Left ventricle myocardium superior (tissue), 1 donor: ENCODE measurements at places on chromosomes 2 and 18.

DNA sequence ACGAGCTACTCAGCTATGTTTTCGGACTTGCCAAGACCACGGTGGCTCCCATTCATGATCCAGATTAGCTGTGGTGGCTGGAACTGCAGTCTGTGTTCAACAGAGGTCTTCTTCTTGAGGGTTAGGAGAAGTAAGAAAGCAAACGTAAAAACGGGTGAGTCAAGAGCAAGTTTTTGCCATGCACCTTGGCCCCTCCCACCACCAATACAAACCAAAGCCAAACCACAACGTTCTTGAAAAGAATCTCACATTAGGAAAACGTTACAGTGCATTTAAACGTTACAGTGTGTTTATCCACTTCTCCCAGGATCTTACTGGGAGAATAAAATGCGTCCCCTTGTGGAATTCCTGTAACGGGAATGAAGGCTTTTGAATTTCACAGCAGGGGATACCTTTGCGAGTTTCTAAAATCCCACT lies 725 bp downstream of the FBXO48 start:
- no peak for DNase-seq

DNA sequence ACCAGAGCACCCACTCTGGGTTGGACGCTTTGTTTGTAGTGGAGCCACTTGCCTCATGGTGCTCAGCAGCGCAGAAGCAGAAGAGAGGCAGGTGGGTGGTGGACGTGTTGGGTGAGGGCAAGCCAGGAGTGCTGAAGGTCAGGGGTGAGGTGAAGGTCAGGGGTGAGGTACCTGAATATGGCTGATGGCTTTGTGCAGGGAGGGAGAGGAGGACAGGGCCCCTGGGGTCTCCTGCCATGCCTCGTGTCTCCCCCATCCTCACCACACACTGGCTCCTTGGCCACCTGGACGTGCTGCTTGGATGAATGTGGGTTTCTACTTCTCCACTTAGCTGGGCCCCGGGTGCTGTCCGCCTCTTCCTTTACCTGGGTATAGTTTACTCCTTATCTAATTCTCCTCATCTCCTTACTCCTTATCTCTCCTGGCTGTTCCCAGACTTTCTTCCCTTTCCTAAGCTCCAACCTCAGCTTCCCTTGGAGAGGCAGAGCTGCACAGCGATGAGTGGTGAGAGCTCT lies 68.1 kb downstream of the DYSF start:
- no peak for DNase-seq

DNA sequence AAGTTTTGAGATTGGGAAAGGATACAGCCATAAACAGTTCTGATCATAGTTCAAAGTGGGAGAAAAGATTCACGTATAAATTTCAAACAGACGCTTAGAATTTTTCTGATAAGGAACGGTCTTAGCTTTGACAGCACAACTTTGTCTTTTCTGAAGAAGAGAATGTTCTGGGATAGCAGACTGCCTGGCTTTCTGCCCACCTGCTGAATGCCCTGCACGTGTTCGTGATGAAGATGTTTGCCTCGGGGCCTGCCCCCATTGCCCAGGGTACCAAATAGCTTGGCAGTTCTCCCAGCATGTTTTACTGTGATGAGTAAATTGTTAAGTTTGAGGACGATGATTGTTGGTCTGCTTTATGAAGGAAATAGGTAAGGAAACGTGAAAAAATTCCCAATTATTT lies 4.6 kb downstream of the MRPL33 start:
- peak; percentile 60 for DNase-seq

- DNase-seq = no peak
Measured at GRCh38 chr18:54109131-54109683, 115.3 kb downstream of the MBD2 start.

- DNase-seq = no peak
Measured at GRCh38 chr18:50786864-50787263, 33.0 kb downstream of the MRO start.

DNA sequence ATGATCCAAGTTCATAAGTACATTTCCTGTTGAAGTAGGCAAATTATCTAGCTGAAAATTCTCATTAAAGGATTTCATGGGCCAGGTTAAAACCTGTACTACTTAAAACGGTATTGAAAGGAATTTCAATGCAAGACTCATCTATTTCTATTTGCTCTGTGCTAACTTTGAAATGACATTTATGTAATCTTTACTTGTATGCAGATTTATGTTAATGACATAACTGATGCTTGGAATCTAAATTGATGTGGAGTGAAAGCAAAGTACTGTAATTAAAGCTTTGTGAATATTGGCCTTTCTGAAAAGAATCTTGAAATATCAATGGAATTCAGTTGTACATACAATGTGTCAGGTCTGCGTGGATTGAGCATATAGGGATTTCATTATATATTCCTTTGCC lies 390.0 kb downstream of the CPS1 start:
- no peak for DNase-seq

- DNase-seq = no peak
Measured at GRCh38 chr2:160397530-160397865, 96.1 kb downstream of the RBMS1 start.

DNA sequence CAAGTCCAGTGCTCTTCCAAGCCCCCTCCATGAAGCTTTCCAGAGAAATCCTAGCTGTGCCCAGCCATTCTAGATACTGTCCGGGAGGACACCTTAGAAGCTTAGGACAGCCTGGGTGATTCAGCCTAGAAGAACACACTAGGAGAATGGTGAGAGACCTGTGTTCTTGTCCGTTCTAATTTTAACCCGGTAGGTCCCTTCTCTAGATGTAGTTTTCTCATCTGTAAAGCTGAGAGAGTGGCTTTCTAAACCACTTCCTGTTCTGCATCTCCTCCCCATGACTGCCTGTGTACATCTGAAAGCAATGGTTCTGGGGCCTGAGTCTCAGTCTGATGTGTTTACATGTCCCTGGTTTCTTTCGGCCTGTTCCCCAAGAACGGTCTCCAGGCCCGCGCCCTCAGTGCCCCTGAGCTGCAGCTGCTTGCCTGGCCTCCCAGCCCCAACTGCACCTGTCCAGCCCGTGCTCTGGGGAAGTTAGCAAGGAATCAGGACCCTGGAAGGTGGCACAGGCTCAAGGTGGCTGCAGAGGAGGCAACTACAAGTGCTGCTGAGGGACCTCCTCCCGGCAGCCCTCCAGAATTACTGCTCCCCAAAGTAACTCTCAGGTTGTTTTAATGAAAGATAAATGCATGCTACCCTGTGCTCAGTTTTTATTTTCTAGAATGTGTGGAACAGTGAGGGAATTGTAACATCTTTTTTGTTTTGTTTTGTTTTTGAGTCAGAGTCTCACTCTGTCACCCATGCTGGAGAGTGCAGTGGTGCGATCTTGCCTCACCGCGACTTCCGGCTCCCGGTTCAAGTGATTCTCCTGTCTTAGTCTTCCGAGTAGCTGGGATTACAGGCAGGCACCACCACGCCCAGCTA lies 105.9 kb downstream of the LBH start:
- DNase-seq = no peak

GRCh38 chr2:11553661-11554398 lies 20.0 kb downstream of the GREB1 start:
- DNase-seq = no peak

- DNase-seq = no peak
Measured at GRCh38 chr2:73830871-73831401, 2.2 kb downstream of the STAMBP start.

GRCh38 chr18:24491927-24492834 lies 31.7 kb downstream of the HRH4 start:
- no peak for DNase-seq

DNA sequence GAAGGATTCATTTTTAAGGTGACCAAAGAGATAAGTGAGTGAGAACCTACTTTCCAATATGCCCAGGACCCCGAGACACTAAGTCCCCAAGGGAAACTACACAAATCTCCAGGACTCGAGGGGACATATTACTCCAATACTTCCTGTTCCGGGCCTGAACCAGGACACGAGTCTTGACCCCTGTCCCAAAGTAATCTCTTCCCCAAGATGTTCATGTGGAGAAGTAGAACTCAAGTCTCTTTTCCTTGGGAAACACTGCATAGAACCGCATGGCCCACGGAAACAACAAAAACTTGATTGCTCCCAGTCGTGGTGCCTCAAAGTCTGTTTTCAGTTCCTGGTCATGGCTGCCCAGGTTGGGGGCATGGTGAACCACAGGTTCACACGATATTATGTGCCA lies 87.2 kb upstream of the ZEB2 start:
- DNase-seq = no peak

DNA sequence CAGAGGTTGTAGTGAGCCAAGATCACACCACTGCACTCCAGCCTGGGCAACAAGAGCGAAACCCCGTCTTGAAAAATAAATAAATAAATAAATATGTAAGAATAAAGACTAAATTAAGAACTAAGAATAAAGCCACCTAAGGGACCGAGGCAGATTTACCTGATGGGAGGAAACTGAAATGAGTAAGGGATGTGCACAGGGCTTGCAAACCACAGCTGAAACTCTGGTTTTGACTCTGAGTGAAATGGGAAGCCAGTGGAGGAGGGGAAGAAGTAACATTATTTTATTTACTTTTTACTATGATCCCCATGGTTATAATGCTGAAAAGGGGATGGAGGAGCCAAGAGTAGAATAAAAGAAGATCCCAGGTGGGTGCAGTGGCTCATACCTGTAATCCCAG lies 107.3 kb downstream of the CABYR start:
- no peak for DNase-seq

- DNase-seq = no peak
Measured at GRCh38 chr18:24995056-24995455, 356.9 kb downstream of the ZNF521 start.

- no peak for DNase-seq
Measured at GRCh38 chr2:173359231-173359630, 4.6 kb downstream of the CDCA7 start.
